LHCN-M2 (cell line): ENCODE measurements at places on chromosomes 7 and 10. TPM values are rescaled to one million over a fixed set of nuclear protein-coding genes. Genes with fewer than 3 reads are reported as not detected.

DNA sequence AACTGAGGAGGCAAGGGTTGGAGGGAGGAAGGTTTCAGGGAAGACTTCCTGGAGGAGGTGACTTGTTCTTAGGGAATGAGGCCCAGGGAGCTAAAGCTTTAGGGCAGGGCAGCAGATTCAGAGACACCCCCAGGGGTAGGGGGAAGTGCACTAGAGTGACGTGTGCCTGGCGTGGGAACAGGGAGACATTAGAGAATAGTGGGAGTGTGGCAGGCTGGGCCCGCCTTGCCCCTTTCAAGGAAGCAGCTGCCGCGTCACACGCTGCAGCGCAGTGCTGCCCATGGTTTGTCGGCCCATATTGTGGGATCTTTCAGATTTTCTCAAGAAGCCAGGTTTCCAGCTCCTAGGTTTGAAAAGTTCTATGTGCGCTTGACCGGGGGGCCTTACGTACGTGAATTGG lies 139.4 kb downstream of the LHPP start:
- no peak for DNase-seq

- DNase-seq: peak; percentile 100
These were observed 273.3 kb upstream of the LRGUK start for GRCh38 chr7:133853706-133854276.

DNA sequence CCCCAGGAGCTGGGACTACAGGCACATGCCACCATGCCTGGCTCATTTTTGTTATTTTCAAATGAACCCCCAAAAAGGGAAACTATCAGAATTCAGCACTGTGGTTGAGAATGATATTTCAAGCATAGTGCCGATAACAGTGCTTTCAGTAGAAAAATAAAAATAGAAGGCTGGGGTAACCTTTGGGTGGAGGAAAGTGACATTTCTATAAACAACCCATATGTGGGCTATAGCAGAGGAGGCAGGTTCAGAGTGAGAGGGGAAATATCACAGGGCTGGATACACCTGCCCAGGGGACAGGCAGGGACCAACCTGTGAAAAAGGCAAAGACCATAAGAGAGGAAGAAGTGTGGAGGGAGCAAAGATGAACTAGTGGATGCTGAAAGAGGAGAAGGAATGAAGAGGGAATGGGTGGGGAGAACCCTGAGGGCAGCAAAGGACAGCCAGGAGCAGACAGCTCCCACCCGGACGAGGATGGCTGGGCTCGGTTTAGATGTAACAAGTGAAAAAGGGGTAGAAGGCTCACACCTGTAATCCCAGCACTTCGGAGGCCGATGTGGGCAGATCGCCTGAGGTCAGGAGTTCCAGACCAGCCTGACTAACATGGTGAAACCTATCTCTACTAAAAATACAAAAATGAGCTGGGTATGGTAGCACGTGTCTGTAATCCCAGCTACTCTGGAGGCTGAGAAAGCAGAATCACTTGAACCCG lies 56.5 kb downstream of the MAP3K8 start:
- no peak for DNase-seq

DNA sequence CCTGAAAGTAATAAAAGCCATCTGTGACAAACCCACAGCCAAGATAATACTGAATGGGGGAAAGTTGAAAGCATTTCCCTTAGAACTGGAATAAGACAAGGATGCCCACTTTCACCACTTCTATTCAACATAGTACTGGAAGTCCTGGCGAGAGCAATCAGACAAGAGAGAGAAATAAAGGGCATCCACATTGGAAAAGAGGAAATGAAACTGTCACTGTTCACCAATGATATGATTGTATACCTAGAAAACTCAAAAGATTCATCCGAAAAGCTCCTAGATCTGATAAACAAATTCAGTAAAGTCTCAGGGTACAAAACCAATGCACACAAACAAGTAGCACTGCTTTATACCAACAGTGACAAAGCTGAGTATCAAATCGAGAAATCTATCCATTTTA lies 581.7 kb upstream of the TEX47 start:
- no peak for DNase-seq

DNA sequence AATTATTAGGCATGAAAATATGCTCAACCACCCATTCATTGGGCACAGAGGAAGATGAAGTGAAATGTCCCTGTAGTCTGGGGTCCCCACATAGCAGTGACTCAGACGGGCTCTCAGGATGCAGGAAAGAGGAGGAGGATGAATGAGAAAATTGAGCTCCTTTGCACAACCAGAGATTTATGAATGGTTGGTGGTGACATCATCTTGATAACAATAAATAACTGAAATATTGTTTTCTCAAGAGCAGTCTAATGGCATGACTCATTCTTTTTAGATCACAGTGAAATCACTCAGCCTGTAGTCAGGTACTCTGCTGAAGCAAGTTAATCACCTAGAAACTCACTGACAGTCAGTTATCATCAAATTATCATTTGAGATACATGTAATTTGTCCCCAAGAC lies 254.1 kb downstream of the RELN start:
- peak; percentile 12 for DNase-seq

DNA sequence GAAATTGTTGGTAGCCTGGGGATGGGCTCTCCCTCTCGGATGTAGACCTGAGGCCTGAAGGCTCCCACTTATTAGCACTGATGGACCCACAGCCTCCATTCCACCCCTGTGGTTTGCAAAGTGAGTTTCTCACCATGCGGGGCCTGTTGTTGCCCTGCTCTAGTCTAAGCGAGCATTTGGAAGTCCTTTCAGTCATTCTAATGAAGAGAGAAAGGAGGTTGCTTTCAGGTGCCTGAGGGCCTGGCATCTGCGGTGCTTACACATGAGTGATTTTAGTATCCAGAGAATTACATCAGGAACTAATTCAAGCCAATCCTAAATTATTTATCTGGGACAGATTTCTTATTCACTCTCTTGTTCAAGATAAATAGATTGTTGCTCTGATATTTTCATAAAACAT lies 61.6 kb downstream of the NAMPT start:
- no peak for DNase-seq

- no peak for DNase-seq
These were observed 307.2 kb downstream of the PTEN start for GRCh38 chr10:88170628-88171027.

- DNase-seq: no peak
These were observed 144.7 kb downstream of the ARHGAP22 start for GRCh38 chr10:48460182-48460581.

DNA sequence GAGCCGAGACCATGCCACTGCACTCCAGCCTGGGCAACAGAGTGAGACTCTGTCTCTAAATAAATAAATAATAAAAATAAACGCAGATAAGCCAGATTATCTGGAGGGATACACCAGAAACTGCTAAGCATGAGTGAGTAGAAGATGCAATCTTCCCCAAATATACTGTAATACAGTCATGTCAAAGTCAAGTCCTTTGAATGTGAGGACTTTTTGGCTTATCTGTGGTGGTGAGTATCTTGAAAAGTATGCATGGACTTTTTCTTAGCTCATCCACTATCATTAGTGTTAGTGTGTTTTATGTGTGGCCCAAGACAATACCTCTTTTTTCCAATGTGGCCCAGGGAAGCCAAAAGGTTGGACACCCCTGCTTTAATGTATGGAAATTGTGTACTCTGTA lies 44.7 kb upstream of the PITRM1 start:
- DNase-seq: peak; percentile 63

GRCh38 chr7:100166317-100166940 lies 2.0 kb downstream of the GAL3ST4 start:
- no peak for DNase-seq

GRCh38 chr7:41825927-41826480 lies 123.1 kb upstream of the INHBA start:
- peak; percentile 36 for DNase-seq

- peak; percentile 99 for DNase-seq
These were observed 64.8 kb upstream of the DNAJB6 start for GRCh38 chr7:157271991-157272324.

- peak; percentile 42 for DNase-seq
These were observed 7.6 kb downstream of the ASB15 start for GRCh38 chr7:123608991-123609882.

GRCh38 chr7:90903841-90904240 lies 307.7 kb downstream of the CDK14 start:
- DNase-seq: no peak

The IFIT1 gene
- total RNA-seq: 33.3 and 70.9 TPM in 2 replicates

The LIPM gene
- not detected in 2 replicates for total RNA-seq

The SLC37A3 gene
- total RNA-seq: 40.2 and 47.6 TPM in 2 replicates

The TAS2R38 gene
- not detected in 2 replicates for total RNA-seq

The FAM25G gene
- total RNA-seq: not detected in 2 replicates

The BAG3 gene
- 26.5 and 27.3 TPM in 2 replicates for total RNA-seq

The ADAMTS14 gene
- 2.4 and 2.7 TPM in 2 replicates for total RNA-seq
